Dermis blood vessel endothelial cell (primary cell): ENCODE measurements at places on chromosomes 2 and 18. TPM values are rescaled to one million over a fixed set of nuclear protein-coding genes. Genes with fewer than 3 reads are reported as not detected.

Gene RAB6C
- total RNA-seq, result under 0.01 TPM in 1 of 2 replicates, not detected in the other

Gene ZNF516
- 12.3 and 13.2 TPM in 2 replicates for total RNA-seq

Gene ADGRF3
- total RNA-seq, result 0.84 TPM in 1 of 2 replicates, not detected in the other

Gene GMPPA
- 33.4 and 34.5 TPM in 2 replicates for total RNA-seq

Gene TSPYL6
- total RNA-seq, result not detected in 2 replicates

GRCh38 chr2:180952731-180953336 lies 27.6 kb upstream of the UBE2E3 start:
- no peak for DNase-seq
